ENCODE measurements at places on chromosomes 3 and 15.

DNA sequence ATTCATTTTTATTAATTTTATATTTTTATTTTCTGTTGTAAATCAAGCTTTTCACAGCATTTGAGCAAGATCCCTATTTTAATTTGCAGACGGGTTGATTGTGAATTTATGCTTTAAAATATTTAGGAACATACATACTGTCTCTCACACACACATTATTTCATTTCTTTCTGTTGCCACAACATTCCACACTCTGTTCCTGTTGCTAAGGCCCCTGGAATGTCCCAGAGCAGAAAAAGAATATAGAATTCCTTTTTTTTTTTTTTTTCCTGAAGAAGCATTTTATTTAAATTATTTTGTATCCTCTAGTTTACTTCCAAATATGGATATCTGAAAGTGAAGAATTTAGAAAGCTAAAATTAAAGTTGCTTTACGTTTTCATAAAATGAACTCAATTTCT, 36.8 kb upstream of the SCAANT1 start:
- no peak for DNase-seq

- DNase-seq, result peak; percentile 43
Measured at GRCh38 chr3:47266709-47267489, 15.7 kb downstream of the KIF9 start.

- DNase-seq, result no peak
Measured at GRCh38 chr3:10228248-10228950, 19.9 kb upstream of the TATDN2 start.

DNA sequence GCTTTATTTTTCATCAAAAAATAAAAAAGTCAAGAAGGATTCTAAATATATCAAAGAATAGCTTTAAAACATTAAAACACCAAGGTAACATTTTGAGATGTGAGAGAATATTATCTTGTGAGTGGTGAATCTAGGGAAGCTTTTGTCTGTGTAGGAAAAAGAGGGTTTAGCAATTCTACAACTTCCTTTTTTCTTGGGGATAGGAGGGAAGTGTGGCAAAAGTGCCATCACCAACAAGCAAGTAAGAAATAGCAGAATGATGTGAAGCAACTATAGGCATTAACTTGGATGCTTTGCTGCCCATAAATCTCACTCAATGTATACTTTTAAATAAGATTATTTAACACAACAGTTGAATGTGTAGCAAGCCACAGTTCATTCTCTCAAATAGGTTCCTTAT, 57.8 kb upstream of the SUCLG2 start:
- no peak for DNase-seq

DNA sequence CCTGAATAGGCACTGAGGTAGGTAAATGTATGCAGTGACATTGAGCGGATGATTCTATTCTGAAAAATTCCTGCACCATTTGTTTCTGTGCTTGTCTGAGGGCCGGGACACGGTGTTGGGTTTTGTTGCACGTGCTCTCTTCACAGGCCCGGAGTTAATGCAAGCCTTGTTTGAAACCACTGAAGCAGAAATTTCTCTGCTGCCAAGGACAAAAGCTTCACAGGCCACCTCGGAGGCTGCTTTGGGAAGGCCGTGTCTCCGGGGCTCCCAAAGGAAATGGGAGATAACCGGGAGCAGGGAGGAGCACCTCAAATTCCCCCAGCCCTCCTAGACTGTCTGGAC, 179.4 kb downstream of the OPA1 start:
- no peak for DNase-seq

DNA sequence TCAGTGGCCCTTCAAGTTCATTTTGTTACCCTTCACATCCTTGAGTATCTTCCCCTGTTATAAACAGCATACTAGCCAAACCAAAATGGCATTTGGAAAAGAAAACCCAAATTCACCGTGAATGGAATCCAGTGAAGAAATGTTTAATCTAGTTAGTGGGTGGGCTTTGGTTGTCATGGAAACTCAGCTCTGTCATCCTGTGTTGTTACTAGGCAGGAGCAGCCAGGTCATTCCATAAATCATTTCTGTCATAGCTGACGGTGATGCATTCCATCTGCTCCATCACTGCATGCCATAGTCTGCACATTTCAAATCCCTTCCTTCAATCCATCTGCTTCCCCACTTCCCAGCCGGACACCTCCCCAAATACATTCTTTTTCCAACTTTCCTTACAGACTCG, 140.4 kb upstream of the CGNL1 start:
- DNase-seq, result no peak

DNA sequence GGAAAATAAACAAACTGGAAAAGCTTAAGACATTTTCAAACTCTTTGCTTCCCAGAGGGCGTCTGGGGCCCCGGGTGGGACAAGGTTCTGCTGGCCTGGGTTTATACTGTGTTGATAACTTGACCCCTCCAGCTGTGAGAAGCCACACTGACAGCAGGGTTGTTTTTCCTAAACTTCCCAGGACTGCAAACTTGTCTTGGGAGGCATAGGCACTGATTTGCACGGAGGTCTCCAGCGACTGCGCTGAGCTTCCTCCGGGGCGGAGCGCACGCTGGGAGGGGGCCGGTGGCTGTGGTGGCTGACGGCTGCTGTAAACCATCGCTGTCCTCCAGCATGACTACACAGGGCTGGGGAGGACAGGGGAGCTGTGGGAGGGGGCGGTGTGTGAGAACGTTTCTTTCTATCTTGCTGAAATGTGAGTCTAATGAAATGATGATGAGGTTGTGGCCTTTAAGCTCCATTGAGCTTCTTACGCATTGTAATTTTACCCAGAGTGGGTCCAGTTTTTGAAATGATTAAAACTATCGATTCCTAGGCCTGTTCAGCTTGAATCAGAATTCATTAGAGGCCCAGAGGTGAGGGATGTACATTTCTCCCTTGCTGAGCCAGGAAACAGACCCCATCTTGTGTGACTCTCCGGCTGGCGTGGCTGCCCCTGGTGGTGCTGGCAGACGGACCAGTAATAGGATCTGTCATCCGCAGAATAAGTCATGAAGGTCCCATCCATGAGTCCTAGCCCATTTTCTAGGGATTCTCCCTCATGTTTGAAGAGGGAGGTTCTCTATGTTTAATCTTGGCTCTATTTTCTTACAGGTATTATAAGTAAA, 40.5 kb upstream of the VPS8 start:
- no peak for DNase-seq

GRCh38 chr15:31393444-31394091, 66.9 kb downstream of the KLF13 start:
- DNase-seq, result no peak

DNA sequence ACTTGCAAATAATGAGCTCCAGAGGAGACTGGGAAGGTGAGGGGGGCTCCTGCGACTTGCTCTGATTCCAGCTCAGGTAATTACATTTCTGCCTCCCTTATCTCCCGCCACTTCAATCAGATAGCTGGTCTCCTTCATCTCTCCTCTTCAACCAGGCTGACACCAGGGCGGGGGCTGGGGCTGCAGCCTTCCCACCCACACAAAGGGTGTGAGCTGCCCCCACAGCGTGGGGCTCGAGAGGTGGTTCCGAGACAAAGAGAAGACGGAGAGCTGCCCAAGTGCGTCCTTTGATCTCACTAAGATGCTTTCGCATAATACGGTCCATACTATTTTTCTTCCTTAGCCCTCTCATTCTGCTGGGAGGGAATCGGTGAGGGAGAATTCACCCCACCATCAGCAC, 139.7 kb downstream of the NSMCE3 start:
- no peak for DNase-seq

DNA sequence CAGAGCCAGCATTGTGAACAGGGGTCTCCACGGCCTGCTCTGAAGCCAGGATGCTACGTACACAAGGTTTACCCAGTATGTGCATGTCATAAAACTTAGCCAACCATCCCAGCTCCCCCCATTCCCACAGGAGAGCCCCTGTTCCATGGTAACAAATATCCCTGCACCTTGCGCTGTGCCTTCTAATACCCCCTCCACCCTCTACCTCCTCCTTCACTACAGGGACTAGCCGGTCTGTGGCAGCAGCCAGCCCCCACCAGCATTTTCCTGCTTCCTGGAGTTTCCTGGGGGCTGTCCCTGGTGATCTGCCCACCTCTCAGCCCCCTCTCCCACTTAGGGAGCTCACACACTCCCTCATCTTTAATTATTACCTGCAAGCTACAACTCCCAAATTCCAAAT, 20.4 kb downstream of the ACSBG1 start:
- no peak for DNase-seq

DNA sequence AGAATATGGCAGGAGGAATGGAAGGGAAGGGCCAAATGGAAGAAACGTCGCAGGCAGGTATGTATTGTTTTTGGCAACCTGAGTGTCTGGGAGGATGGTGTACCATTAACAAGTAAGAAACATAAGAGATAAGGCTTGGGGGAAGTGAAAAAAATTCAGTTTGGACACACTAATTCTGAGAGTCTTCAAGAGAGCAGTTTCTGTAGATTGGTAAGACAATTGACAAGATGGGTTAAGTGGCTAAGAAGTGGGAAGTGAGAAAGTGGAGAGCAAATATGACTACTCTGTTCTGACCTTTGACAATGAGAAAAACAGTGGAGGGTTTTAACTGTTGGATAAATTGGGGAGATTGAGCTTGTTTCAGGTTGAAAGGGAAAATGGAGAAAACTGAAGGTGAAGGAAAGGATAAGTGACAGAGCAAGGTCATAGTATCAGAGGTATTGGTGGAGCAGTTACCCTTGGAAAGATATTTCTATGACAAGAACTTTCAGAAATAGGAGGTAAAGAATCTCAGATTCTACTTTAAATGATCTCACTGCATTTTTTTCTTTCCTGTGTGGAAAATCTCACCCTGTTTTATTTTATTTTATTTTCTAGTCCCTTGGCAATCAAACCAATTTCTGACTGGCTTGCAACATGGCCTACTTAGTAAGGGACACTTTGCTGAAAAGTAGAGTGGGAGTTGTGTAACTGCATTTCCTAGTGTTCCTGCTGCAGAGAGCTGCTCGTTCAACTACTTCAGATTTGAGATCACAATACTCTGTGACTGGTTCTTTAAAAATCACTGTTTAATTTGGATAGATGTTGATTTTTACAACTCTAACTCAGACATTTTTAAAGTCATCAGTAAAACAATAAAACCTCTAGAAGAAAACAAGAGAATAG, 23.1 kb upstream of the GABPB1 start:
- no peak for DNase-seq

DNA sequence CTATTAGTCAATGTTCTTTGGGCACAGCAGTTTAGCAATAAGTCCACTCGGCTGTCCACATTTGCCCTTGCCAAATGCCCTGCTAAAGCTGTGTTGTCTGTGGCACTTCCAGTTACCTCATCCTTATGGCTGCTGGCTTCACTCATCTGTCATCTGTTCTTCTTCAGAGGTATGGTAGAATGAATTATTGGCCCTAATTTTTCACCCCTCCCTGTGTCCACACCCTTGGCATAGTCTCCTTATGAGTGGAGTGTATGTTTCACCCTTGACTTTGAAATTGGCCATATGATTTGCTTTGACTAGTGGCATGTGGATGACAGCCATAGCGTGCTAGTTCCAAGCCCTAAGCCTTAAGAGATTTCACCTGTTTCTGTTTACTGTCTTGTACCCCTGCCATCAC, 72.1 kb upstream of the EPHB1 start:
- no peak for DNase-seq

DNA sequence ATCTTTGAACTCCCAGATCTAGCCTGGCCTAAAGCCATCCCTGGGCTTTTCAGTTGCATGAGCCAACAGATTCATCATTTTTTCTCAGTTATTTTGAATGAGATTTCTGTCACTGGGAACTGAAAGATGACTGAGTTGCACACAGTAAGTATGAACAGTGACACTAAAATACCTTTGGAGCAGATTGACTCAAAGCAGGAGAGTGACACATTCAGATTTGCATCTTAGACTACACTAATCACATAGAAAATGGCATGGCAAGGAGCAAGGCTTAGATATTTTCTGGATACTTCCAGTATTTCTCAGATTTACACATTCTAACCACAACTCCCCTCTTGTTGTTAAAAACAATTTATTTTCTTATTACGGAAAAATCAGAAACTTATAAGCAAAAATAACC, 32.8 kb downstream of the SEC62 start:
- no peak for DNase-seq

- no peak for DNase-seq
Measured at GRCh38 chr3:177197727-177198460, 612 bp upstream of the TBL1XR1 start.

DNA sequence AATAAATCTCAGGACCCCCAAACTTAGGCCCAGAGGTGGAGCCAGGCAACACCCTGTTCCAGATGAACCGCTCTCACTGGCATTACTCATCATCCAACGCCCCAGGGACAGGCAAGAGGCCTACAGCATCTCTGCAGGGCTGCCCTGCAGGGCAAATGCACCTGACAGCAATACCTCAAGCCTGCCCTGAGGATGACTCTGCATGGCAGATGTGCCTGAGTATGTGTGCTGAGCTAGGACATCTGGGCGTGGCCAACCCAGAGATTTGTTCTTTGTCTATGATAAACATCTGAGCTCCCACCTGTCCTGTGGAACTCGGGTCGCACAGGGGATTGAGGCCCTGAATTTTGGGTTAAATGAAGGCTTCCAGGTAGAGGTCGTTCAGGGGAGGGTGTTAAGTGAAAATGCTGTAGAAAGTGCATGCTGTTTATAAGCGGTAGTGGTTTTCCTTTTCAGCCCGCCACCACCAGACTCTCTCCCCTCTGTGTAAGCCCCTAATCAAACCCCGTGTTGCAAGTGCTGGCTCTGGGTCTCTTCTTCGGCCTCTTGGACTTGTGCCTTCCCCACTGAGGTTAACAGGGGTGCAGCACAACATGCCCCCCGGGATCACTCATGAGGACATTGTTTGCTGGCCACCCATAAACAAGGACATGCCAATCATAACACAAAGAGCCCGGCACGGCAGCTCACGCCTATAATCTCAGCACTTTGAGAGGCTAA, 92.3 kb downstream of the ATP10A start:
- DNase-seq, result no peak

- no peak for DNase-seq
Measured at GRCh38 chr3:18376682-18377081, 48.5 kb downstream of the SATB1 start.

DNA sequence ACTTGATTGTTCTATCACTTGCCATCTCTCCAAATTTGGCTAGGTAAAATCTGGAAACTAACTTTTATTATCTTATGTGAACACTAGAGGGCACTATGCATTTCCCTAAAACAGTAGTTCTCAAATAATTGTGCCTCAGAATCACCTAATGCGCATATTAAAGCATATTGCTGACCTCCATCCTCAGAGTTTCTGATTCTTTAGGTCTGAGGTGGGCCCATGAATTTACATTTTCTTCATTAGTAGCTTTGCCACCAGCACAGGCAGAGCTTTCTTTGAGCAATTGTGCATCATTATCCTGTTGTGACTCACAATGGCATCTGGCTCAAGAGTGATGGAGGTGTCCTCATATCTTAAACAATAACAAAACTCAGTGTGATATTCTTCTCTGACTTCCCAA, 17.5 kb upstream of the BCHE start:
- DNase-seq, result no peak

DNA sequence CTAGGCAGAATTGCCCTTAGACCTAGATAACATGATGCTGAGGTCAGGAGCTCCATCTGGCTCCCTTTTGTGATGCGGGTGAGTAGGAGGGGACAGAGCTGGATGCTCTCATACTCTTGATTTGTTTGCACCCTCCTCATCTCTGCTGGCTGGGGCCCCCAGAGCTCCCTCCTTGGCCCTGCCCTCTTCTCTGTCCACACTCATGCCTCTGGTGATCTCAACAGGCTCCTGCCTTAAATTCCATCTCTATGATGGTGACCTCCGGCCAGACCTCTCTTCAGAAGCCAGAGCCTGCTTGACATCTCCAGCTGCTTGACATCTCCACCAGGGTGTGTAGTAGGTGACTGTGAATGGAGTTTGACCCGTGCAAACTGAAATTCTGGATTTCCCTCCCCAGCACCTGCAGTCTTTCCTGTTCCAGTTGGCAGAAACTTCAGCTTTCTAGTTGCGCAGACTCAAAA, 4.3 kb upstream of the FGD5 start:
- DNase-seq, result no peak
